GM23248 (cell line): ENCODE measurements at places on chromosomes 11 and 22. TPM values are rescaled to one million over a fixed set of nuclear protein-coding genes. Genes with fewer than 3 reads are reported as not detected.

- DNase-seq = no peak
These were observed 41.6 kb downstream of the MRGPRX2 start for GRCh38 chr11:19018901-19019300.

Gene TMPRSS4
- not detected in 2 replicates for polyA plus RNA-seq

Gene DBX1
- polyA plus RNA-seq = not detected in 2 replicates

Gene OR10S1
- polyA plus RNA-seq = not detected in 2 replicates

Gene PARVB
- polyA plus RNA-seq = 52.6 and 53.2 TPM in 2 replicates

DNA sequence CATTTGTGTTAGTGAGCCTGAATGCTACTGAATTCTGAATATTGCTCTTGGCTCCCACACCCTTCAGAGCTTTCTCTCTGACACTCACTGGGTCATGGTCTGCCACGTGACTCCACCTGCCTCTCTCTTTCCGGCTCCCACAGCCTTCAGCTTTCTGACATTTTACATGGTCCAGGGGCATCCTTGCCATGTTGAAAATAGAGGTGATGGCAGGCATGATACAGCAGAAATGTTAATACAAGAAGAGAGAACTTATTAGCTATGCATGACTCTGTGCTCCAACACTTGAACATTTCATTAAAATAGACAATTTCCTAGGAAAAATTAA lies 90.3 kb upstream of the CLDN5 start:
- no peak for DNase-seq

DNA sequence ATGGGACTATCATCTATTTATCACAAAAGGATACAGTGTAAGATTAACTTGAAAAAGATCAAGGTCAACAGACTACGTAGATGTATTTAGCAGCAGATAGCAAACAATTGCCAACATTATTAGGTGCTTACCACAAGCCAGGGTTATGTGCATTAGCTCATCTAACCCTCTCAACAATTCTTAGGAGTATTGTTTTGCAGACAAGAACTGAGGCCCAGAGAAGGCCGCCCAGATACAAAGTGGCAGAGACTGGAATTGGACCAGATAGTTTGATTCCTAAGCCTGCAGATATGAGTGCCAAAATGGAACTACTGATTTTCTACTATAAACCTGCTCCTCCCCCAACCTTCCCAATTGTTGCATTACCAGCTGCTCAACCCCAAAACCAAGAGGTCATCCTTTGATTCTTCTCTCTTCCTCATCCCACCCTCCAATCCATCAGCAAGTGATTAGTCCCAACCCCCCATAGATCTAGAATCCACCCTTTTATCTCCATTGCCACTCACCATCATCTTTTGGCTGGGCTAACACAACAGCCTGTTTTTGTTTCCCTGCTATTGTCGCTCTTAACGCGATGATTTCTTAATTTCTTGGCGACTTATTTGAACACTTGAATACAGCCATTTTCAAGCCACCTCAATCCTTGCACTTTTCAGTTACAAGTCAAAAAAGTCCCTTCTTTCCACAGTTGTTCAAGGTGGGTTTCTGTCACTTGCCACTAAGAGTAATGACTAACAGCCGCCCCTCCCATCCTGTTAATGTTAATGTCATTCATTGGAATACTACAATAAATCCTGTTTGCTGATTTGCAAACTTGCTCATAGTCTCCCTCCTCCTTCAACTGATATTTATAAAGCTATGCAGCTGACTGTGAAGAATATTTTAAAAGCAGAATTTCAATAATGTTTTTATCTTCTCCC lies 2.7 kb downstream of the TMEM123 start:
- DNase-seq = no peak

Gene OR51B4
- polyA plus RNA-seq = not detected in 2 replicates

Gene ADORA2A
- 0.30 and 0.64 TPM in 2 replicates for polyA plus RNA-seq

DNA sequence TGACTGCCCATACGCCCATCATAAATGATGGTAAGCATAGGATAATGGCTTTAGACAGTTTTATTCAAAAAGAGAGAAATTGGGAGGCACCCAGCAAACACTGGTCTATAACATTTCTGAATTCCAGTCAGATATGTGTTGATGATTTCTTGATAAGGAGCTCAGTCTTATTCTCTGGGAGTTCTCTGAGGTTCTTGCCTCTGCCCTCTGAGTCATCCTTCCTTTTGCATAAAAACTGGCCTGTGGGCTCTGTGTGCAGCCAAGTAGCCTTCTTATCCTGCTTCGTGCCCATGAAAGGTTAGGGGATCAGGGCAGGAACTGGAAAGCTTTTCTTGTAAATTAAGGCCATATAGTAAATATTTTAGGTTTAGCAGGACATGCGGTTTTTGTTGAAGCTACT lies 48.9 kb downstream of the FAR1 start:
- peak; percentile 84 for DNase-seq

- no peak for DNase-seq
These were observed 128.4 kb downstream of the OPCML start for GRCh38 chr11:133403900-133404299.

DNA sequence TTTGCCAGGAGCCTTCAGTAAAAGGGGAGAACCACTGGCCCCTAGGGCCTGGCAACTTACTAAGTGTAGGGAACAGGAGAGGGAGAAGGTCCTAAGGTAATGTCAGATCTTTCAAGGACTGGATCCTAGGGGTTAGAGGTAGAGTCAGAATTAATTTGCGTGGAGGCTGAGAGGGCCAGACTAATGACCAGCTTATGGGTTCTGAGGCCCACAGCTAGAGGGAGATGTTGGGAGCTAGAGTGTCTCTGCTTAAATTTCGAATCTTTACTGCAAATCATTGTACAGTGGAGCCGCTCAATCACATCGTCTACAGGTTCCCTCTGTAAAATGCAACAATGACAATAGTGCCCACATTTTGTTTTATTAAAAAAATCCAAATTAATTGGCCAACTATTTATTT lies 31.4 kb downstream of the CLMP start:
- no peak for DNase-seq

GRCh38 chr11:9748361-9748970 lies 84.6 kb downstream of the SWAP70 start:
- peak; percentile 90 for DNase-seq

DNA sequence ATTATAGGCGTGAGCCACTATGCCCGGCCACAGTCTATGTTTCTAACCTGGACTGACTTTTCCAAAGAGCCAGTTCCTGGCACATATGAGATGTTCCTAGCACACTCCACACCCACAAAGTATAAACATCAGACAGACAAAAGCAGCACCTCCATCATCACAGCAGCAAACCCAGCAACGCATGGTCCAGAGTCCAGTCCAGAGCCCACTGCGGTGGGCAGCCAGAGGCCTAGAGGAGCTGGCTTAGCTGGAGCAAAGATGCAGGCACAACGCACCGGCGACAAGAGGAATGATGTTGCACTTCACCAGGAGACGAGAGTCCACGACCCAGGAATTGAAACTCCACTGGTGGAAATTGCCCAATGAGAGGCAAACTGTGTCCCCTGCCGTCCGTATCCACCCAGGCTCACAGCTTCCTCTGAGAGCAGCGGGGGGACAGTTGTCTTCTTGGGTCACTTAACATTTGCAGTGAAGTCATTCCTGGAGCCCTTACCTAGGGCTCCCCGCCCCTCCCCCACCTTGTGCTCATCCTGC lies 36.6 kb downstream of the RPS6KA4 start:
- DNase-seq = no peak

GRCh38 chr11:117454564-117454917 lies 126.9 kb downstream of the CEP164 start:
- no peak for DNase-seq

Gene CLTCL1
- polyA plus RNA-seq = 8.5 and 8.9 TPM in 2 replicates

Gene E2F8
- 1.1 and 1.4 TPM in 2 replicates for polyA plus RNA-seq

DNA sequence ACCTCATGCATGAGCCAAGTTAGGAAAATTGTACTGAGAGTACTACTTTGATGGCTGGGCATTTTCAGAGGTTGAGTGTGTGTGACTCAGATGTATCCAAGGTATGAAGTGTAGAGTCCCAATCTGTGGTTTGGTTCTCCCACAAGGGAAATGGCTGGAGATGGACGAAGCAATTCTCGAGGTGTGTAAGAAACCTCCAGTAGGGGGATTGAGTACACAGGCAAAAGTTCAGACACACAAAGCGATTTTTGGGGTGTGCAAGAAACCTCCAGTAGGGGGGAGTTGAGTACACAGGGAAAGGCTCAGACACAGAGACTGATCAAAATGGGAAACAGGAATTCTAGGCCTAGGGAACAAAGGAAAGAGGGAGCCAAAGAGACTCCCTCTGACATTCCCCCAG lies 1536.3 kb downstream of the FAM181B start:
- no peak for DNase-seq

DNA sequence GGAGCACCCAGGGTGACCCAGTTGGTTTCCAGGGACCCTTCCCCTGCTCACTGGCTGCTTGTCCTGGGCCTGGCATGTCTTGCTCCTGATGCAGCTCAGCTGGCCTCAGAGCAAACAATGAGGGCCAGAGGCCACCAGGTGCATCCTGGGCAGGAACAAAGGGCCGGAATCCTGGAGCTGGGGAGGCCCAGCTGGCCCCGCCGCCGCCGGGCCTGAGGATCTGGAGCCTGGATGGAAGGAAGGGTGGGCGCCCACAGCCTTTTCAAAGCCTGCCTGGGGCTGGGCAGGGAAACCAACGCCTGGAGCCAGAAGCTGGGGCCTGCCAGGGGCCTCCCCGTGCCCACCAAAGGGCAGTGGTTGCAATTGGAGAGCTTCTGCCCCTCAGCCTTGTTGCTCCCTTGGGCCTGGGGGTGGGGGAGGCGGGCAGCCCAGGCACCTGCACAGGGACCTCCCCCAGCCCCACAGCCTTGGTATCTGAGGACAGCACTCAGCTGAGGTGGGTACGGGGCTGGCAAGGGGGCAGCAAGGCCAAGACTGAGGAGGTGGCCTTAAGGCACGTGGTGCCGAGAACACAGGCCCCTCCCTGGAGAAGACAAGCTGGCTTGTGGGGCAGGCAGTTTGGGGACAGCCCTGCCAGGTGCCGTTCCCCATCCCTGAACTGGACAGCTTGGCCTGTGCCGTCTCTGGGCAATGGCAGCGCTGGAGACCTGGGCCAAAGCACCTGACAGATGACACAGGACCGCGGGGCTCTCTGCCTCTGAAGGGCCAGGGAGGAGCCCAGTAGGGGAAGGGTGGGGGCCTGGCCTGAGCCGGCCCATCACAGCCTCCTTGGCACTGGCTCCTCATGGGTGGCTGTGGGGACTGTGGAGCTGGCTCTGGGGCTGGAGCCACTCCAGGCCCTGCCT lies 7.1 kb upstream of the ADORA2A start:
- no peak for DNase-seq

DNA sequence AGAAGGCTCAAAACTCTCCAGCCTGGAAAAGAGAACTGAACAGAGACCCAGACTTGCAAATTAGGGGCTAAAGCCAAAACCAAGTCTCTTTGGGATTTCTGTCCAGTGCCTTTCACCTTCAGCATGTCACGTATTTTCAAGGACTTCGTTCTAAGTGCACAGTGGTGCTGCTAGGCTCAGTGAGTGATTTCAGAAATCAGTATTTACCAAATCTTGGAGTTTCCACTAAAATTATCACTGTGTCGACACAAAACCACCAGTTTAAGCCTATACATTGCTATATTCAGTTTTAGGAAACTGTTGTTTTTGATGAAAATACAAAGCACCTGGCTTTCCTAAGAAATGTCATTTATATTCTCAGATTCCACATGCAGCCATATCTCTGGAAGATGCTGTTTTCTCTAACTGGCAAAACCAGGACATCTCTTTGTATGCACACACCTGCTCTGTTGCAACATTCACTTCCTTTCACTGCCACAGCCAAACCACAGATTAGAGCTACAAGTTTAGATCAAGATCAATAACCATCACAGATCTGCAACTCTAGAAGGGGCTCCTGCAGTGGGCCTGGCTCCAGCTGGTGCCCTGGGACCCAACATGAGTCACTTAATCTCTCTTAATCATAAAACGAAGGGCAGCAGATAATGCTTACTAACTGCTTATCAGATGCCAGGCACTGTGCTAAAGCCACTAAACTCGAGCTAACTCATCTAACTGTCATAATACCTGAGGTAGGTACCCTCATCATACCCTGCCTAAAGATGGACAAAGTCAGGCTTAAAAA lies 22.3 kb downstream of the SMCO4 start:
- no peak for DNase-seq

Gene AMBRA1
- polyA plus RNA-seq = 5.0 and 5.2 TPM in 2 replicates

- DNase-seq = no peak
These were observed 332.4 kb downstream of the ETS1 start for GRCh38 chr11:128254941-128255340.

DNA sequence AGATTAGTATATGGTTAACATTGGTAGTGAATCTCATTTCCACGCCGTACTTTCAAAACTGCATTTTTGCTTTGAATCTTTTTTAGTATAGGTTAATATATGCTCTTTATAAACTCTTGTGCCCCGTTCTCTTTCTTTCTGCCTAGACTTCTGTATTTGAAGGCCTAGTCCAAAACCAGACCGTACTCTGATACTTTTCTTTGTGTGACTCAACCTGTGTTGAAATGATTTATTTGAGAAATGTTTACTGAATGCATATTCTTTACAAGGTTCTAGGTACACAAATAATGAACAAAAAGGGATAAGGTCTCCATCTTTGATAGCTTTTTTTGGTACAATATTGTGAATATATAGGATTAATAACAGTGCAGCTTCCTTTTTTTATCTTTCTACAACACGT lies 68.3 kb downstream of the HIPK3 start:
- DNase-seq = peak; percentile 44

DNA sequence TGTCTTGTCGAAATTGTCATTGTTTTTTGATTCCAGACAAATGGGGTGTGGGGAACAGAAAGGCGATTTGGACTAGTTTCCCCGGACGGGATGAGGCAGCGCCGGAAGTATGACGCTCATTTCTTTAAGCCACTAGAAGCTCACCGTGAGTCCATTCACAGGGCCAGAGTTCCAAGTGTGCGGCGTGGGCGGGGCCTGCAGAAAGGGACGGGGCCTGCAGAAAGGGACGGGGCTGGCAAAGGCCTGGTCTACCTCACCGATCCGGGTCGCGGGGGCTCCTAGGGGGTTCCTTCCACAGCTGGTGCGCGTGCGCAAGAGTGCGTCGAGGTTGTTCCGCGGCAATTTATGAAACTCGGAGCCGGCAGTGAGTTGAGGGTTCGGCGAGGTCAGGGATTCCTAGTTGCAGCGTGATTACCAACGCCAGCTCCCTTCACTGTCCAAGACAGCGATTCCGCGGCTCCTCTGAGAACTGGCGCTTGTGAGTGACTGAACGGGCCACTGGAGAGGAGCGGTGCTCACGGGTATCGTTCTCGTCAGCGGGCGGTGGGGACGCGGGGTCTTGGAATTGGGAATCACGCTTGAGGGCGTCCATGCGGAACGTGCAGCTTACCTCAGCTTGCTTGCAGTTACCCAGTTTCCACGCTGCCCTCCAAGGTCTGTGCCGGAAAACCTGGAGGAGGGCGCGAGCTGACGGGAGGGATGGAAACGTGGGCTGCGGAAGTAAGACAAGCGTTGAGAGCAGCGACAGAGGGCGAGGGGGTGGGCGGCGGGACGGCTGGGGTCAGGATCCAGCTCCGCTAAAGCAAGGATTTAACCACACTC lies at the start of gene ZNF215:
Gene ZNF215 (plus strand): TSS at position 219 of the 822 bp plus-strand sequence. CDS start 5,847 bp downstream, outside the sequence.
- DNase-seq = peak; percentile 97

GRCh38 chr22:43526946-43527345 lies 115.1 kb downstream of the MPPED1 start:
- no peak for DNase-seq

DNA sequence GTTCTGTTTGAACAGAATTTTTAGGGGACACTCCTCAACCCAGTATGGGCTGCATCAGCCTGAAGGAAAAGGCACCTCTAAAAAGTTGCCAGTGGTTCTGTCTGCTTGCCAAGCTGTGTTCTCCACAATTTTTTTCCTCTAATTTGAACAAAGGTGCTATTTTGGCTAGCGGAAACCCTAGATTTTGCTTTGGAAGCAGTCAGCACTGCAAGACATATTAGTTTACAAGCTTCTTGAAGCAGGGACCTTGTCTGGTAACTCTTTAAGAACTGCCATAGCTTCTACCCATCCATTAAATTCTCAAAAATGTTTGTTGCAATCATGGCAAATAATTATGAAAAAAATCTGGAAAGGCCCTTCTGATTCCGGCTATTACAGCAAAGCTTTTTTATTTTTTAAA lies 75.6 kb upstream of the HEPHL1 start:
- DNase-seq = peak; percentile 5
